ENCODE measurements at places on chromosomes 6 and 20. TPM values are rescaled to one million over a fixed set of nuclear protein-coding genes. Genes with fewer than 3 reads are reported as not detected.

- no peak overlapping the region for H3K27ac ChIP-seq
- DNase-seq: peak; percentile 33
- no peak overlapping the region for H3K4me3 ChIP-seq
Observed at GRCh38 chr6:140180306-140180705, 805.9 kb upstream of the CITED2 start.

The NECAB3 gene
- 72.1 TPM for total RNA-seq

GRCh38 chr20:50304923-50305635 is 114.4 kb downstream of the CEBPB start:
- no peaks in the 10 kb centered on the region for H3K27me3 ChIP-seq
- H3K4me3 ChIP-seq: no peak overlapping the region
- H3K27ac ChIP-seq: peak overlapping the region; percentile 64

GRCh38 chr6:50965495-50965894 is 146.8 kb downstream of the TFAP2B start:
- no peaks in the 10 kb centered on the region for H3K27me3 ChIP-seq
- no peaks in the 10 kb centered on the region for H3K36me3 ChIP-seq
- no peak overlapping the region for H3K27ac ChIP-seq
- no peaks in the 10 kb centered on the region for H3K4me1 ChIP-seq

The LRP11 gene
- 33.8 TPM for total RNA-seq

DNA sequence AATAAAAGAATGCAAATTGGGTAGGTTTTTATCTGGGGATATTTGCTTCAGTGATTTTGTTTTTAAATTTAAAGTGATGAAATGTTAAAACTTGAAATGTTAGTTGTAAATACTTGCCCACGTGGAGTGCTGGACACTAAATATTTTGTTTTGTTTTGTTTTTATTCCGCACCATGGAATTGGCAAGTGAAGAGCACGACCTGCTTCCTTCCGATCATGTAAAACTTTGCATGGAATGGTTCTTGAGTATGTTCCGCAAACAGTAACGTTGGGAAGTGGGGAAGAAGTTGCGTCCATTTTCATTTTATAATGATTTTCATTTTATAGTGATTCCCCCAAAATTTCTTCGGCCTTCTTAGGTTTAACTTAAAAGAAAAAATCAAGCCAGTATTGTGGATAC is 765 bp downstream of the IRAK1BP1 start:
- no peaks in the 10 kb centered on the region for H3K27me3 ChIP-seq
- peak overlapping the region; percentile 24 for H3K27ac ChIP-seq
- no peak for DNase-seq
- peaks cover 6% of the 10 kb centered on the region for H3K4me1 ChIP-seq

- H3K27ac ChIP-seq: no peak overlapping the region
- DNase-seq: no peak
- H3K4me1 ChIP-seq: peaks cover 31% of the 10 kb centered on the region
- H3K4me3 ChIP-seq: no peak overlapping the region
- no peaks in the 10 kb centered on the region for H3K27me3 ChIP-seq
Observed at GRCh38 chr6:33791620-33792019, 2.7 kb upstream of the LEMD2 start.

DNA sequence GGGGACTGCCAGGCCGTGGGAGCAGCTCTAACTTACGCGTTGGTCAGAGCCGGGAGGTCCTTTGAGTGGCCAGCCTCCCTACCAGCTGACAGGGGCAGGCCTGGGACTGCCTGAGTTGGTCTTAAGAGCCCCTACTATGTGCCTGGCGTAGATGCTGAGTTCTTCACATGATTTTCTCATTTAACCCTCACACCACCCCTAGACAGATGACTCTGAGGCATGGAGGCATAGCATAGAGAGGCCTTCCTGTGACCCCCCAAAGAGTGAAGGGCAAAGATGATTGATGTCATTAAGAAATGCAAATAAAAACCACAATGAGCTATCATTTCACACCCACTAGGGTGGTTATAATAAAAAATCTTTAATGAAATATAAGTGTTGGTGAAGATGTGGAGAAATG is 36.8 kb downstream of the MRPL14 start:
- no peak for DNase-seq
- no peak overlapping the region for H3K4me3 ChIP-seq
- no peaks in the 10 kb centered on the region for H3K36me3 ChIP-seq
- H3K27ac ChIP-seq: no peak overlapping the region

DNA sequence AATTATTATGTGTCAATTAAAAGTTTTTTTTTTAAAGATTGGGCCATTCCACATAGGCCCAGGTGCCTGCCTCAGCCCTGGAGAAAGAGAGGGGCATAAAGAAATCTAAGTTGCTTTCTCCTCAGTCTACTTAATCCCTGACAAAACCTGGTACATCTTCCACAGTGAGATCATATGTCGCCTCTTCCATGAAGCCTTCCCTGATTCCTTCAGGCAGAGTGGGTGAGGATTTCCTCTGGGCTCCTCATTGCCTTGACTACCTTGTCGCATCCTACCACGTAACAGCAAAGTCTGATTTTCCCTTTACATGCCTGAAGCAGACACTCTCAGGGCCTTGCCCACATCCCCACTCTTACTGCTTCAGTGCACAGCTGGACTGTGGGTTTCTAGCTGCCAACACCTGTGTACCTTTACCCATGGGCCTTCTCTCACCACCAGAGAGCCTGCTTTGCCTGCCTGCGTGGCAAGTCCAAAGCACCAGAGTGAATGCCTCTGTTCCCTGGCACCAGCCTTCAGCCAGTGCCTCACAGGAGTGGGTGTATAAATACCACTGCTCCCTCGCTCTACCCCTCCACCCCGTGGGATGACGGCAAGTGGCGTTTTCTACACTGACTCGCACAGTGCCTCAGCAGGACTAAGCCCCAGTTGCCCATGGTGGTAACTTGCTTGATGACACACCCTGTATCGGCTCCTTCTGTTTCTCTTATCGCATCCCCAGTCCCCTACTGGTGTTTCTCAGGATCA is 68.0 kb downstream of the EYA2 start:
- peak overlapping the region; percentile 74 for H3K27ac ChIP-seq
- H3K36me3 ChIP-seq: no peaks in the 10 kb centered on the region
